Glutamatergic neuron (in vitro differentiated cells): ENCODE measurements at places on chromosomes 5 and 9. TPM values are rescaled to one million over a fixed set of nuclear protein-coding genes. Genes with fewer than 3 reads are reported as not detected.

Gene RAI14
- 259 TPM for total RNA-seq

Gene SLC23A1
- total RNA-seq, result not detected

Gene CD72
- 4.9 TPM for total RNA-seq

Gene IDNK
- total RNA-seq, result 2.8 TPM

Gene ARID3C
- total RNA-seq, result not detected

Gene PFDN1
- total RNA-seq, result 67.7 TPM

Gene INSL4
- not detected for total RNA-seq

GRCh38 chr5:43075319-43076293 is 35.5 kb upstream of the ANXA2R start:
- H3K27ac ChIP-seq, result no peak overlapping the region
- peak overlapping the region; percentile 57 for H3K4me3 ChIP-seq

- peaks cover 2% of the 10 kb centered on the region for H3K27me3 ChIP-seq
- no peaks in the 10 kb centered on the region for H3K4me1 ChIP-seq
- DNase-seq, result no peak
- no peak overlapping the region for H3K27ac ChIP-seq
- H3K36me3 ChIP-seq, result no peaks in the 10 kb centered on the region
- H3K4me3 ChIP-seq, result no peak overlapping the region
These were observed 21.0 kb downstream of the GCNT4 start for GRCh38 chr5:75031366-75031765.

GRCh38 chr5:142254431-142254830 is 70.4 kb downstream of the SPRY4 start:
- peaks cover 3% of the 10 kb centered on the region for H3K36me3 ChIP-seq
- no peak overlapping the region for H3K27ac ChIP-seq
- H3K4me3 ChIP-seq, result no peak overlapping the region
- no peak for DNase-seq
- H3K27me3 ChIP-seq, result peaks cover 4% of the 10 kb centered on the region

- no peak for DNase-seq
- no peak overlapping the region for H3K27ac ChIP-seq
- H3K27me3 ChIP-seq, result peaks cover 2% of the 10 kb centered on the region
- no peak overlapping the region for H3K4me3 ChIP-seq
- no peaks in the 10 kb centered on the region for H3K36me3 ChIP-seq
- H3K4me1 ChIP-seq, result no peaks in the 10 kb centered on the region
These were observed 37.2 kb downstream of the GRAMD2B start for GRCh38 chr5:126460459-126460858.

GRCh38 chr9:118577121-118577520 is 792.1 kb downstream of the BRINP1 start:
- H3K4me3 ChIP-seq, result no peak overlapping the region
- H3K4me1 ChIP-seq, result no peaks in the 10 kb centered on the region
- H3K27me3 ChIP-seq, result no peaks in the 10 kb centered on the region
- H3K27ac ChIP-seq, result no peak overlapping the region
- DNase-seq, result no peak

DNA sequence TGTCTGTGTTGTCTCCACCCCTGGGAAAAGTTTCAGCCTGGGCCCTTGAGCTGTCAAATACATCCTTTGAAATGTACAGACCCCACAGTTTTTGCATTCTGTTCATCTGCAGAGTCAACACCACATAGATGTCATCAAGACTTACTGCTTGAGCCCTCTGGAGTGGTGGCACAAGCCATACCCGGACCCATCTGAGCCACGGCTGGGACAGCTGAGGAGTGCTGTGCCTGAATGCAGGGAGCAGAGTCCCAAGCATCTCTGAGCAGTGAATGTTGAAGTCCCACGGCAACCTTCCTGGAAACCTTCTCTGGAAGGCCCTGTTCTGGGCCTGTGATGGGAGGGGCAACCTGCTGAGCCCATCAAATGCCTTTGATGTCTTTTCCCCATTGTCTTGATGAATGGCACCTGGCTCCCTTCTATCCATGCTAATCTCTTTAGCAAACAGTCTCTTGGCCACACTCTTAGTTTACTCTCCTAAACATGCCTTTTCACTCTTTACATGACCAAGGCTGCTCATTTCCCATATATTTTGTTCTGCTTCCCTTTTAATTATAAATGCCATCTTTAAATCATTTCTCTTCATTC is 92.5 kb downstream of the ATPSCKMT start:
- DNase-seq, result no peak
- H3K36me3 ChIP-seq, result no peaks in the 10 kb centered on the region
- no peak overlapping the region for H3K27ac ChIP-seq
- no peak overlapping the region for H3K4me3 ChIP-seq

DNA sequence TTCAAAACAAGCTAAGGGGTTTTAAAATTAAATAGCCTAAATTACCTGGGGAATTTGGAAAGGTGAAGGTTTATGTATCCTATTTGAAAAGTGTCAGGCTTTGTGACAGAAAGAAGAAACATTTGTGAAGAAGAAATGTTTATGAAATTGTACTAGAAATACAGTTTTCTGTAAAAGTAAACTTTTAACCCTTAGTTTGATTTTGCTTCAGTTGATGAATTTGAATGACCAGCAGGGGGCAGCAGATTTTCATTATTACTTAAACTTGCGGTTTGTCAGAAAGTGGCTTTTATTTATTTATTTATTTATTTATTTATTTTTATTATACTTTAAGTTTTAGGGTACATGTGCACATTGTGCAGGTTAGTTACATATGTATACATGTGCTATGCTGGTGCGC is 58.1 kb downstream of the NNT start:
- H3K36me3 ChIP-seq, result peaks cover 5% of the 10 kb centered on the region
- H3K4me1 ChIP-seq, result peaks cover 8% of the 10 kb centered on the region
- no peak for DNase-seq

DNA sequence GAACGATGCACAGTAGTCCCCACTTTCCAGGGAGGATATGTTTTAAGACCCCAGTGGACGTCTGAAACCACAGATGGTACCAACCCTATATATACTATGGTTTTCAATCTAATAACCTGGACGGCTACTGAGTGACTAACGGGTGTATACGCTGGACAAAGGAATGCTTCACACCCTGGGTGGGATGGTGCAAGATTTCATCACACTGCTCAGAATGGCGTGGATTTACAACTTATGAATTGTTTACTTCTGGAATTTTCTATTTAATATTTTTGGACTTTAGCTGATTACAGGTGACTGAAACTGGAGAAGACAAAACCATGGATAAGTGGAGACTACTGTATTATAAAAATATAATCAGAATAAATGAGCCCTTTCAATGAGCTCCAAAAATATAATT is 147.6 kb upstream of the TRIM32 start:
- no peak overlapping the region for H3K4me3 ChIP-seq
- no peaks in the 10 kb centered on the region for H3K4me1 ChIP-seq
- H3K36me3 ChIP-seq, result peaks cover 7% of the 10 kb centered on the region

DNA sequence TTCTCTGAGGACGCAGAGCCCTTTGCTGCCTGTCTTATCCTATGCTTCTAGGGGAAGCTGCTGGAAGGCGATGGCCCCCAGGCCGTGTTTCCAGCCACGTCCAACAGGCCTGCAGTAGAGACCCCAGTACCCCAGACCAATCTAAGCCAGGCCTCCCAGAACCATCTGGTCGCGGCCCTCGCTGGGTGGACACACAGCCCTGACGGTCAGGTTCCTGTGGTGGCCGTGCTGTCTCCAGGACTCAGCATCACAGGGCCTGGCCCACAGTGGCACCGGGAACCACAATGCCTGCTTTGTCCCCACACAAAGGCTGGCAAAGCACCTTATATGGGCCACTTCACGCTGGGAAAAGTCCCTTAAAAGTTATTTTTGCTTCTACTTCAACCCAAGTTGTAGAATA is 44.5 kb downstream of the SEMA4D start:
- H3K27me3 ChIP-seq, result peaks cover 11% of the 10 kb centered on the region
- peaks cover 20% of the 10 kb centered on the region for H3K4me1 ChIP-seq
- no peak overlapping the region for H3K27ac ChIP-seq

DNA sequence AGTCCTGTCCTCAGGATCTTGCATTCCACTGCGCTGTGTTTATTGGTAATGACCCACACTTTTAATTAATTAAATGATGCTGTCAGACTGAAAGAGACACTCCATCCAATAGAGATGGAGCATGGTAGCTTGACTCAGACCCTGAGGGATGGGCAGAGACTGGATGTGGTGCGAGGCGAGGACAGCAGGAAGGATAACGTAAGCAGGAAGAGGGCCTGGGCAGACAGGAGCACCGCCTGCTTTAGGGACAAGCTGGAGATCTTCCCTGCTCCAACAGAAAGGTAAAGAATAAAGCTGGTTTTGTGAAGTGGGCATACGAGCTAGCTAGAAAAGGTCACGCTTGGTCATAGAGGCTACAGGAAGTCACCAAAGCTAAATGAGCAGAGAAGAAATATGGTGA is 3.6 kb upstream of the DOCK8 start:
- no peak overlapping the region for H3K4me3 ChIP-seq
- no peak overlapping the region for H3K27ac ChIP-seq
- no peaks in the 10 kb centered on the region for H3K36me3 ChIP-seq
- no peak for DNase-seq

DNA sequence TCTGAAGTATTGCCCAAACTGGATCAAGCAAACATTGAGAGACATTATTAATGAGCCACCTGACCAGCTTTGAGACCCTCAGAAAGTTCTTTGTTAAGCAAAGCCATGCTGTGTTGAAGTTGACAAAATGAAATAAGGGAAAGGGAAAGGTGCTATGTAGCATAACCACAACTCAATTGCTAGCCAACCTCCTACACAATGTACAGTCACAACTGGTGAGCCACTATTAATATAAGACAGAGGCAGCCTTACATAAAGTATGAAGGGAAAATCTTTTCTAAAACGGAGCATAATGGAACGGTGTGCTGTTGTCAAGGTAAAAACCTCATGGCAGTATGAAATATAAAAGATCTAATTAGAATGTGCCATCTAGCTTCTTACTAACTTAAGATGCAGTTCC is 375.8 kb upstream of the ST8SIA4 start:
- no peaks in the 10 kb centered on the region for H3K27me3 ChIP-seq
- H3K36me3 ChIP-seq, result no peaks in the 10 kb centered on the region
- H3K4me1 ChIP-seq, result no peaks in the 10 kb centered on the region
- no peak overlapping the region for H3K27ac ChIP-seq
- H3K4me3 ChIP-seq, result no peak overlapping the region
- DNase-seq, result no peak
